ENCODE measurements at places on chromosomes 6 and 20. TPM values are rescaled to one million over a fixed set of nuclear protein-coding genes. Genes with fewer than 3 reads are reported as not detected.

Gene DEFB119
- not detected for total RNA-seq

Gene LY6G6D
- 1.0 TPM for total RNA-seq

Gene CCN6
- total RNA-seq, result not detected

Gene CLIC5
- 0.52 TPM for total RNA-seq

Gene CNBD2
- total RNA-seq, result 11.3 TPM

Gene C20orf144
- 0.21 TPM for total RNA-seq

Gene MATN4
- total RNA-seq, result not detected

Gene SEMG1
- total RNA-seq, result not detected

Gene IP6K3
- not detected for total RNA-seq

Gene SAMD3
- total RNA-seq, result 88.1 TPM

Gene VSX1
- total RNA-seq, result not detected

Gene ELMO2
- total RNA-seq, result 59.9 TPM

Gene PAQR8
- total RNA-seq, result 2.0 TPM

Gene SLC44A4
- 0.10 TPM for total RNA-seq

Gene OR2J3
- not detected for total RNA-seq

Gene ID4
- total RNA-seq, result not detected

Gene CALHM6
- 19.7 TPM for total RNA-seq

Gene AVP
- not detected for total RNA-seq

Gene POU5F1
- total RNA-seq, result not detected

Gene PCK1
- total RNA-seq, result not detected

Gene RIN2
- total RNA-seq, result 10.6 TPM

Gene NKAIN2
- total RNA-seq, result not detected
